Mucosa of descending colon (tissue), 3 donors: ENCODE measurements at places on chromosomes 2 and 18.

GRCh38 chr2:88545118-88545517, 82.1 kb downstream of the EIF2AK3 start:
- no peak for DNase-seq

GRCh38 chr2:227802882-227803281, 10.8 kb upstream of the CCL20 start:
- no peak for DNase-seq

GRCh38 chr2:67997528-67997900, 65.3 kb downstream of the C1D start:
- no peak for DNase-seq

GRCh38 chr18:60873708-60874107, 459.5 kb upstream of the CDH20 start:
- no peak for DNase-seq

DNA sequence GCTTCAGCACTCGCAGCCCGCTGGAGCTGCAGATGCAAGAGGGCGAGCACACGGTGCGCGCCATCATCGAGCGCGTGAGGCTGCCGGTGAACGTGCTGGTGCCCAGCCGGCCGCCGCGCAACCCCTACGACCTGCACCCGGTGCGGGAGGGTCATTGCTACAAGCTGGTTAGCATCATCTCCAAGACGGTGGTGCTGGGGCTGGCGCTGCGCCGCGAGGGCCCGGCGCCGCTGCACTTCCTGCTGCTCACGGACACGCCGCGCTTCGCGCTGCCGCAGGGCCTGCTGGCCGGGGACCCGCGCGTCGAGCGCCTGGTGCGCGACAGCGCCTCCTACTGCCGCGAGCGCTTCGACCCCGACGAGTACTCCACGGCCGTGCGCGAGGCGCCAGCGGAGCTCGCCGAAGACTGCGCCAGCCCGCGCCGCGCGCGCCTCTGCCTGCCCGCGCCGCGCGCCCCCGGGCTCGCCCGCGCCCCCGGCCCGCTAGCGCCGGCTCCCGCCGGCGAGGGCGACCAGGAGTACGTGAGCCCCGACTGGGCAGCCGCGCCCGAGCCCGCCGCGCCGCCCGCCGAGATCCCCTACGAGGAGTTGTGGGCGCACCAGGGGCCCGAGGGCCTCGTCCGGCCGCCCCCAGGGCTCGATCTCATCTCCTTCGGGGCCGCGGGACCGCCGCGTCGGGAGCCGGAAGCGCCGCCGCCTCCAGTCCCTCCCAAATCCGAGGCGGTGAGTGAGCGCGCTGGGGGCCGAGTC, 11.8 kb downstream of the GAREM2 start:
- peak; percentile 91 for DNase-seq
